ENCODE measurements at places on chromosomes 7 and 10.
A peak's percentile ranks its signal among the peaks of the same experiment; 100 is the strongest.

DNA sequence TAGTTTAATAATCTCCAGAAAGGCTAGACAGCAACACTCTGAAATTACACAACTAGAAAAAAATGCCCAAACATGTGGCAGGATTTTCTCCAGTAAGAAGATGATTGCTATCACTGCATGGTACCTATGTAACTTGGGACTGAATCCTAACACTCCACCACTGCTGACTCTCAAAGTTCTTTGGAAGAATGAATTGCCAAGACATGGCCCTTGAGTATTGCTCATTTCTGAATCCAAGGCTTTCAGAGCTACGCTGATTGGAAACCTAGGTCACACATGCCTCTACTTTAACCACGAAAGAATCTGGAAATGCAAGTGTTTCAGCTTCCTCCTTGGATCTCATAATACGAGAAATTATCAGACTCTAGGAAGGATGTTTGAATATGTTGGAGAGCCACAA lies 167.5 kb upstream of the CELF2 start:
- no peak for DNase-seq

DNA sequence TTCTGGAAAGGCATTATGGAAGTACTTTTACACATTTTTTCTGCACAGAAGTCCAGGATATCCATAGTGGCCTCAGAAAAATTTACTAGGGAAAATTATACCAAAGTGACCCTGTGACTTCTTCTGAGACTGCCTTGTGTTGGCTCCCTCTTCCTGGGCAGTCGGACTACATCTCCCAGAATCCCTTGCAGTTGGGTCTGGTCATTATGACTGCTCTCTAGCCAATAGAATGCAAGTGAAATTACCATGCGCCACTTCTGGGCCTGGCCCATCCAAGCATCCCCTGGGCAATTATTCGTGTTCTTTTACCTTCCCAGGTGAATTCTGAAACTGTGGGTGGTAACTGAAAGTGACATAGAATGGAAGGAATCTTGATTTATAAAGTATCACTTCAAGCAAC lies 430.9 kb downstream of the ACTR3B start:
- DNase-seq, result peak; percentile 1

GRCh38 chr10:5396556-5397300 lies 7.9 kb downstream of the TUBAL3 start:
- DNase-seq, result no peak

GRCh38 chr7:13457790-13458189 lies 531.7 kb downstream of the ETV1 start:
- DNase-seq, result no peak

DNA sequence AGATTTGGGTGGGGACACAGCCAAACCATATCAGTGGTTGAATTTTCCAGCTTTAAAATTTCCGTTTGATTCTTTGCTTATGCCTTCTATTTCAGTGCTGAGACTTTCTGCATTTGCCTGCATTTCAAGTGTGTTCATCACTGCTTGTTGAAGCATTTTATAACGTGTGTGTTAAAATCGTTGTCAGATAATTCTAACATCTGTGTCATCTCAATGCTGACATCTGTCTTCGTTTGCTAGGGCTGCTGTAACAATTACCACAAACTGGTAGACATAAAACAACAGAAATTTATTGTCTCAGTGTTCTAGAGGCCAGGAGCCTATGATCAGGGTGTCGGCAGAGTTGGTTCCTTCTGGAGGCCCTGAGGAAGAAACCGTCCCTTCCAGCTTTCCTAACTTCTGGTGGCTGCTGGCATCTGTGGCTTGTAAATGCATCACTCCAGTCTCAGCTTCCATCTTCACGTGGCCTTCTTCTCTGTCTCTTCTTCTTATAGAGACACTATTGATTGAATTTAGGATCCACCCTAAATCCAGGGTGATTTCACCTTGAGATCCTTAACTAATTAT lies 71.1 kb upstream of the SDK1 start:
- DNase-seq, result no peak

GRCh38 chr10:84665883-84666463 lies 337.6 kb downstream of the CCSER2 start:
- peak; percentile 58 for DNase-seq

DNA sequence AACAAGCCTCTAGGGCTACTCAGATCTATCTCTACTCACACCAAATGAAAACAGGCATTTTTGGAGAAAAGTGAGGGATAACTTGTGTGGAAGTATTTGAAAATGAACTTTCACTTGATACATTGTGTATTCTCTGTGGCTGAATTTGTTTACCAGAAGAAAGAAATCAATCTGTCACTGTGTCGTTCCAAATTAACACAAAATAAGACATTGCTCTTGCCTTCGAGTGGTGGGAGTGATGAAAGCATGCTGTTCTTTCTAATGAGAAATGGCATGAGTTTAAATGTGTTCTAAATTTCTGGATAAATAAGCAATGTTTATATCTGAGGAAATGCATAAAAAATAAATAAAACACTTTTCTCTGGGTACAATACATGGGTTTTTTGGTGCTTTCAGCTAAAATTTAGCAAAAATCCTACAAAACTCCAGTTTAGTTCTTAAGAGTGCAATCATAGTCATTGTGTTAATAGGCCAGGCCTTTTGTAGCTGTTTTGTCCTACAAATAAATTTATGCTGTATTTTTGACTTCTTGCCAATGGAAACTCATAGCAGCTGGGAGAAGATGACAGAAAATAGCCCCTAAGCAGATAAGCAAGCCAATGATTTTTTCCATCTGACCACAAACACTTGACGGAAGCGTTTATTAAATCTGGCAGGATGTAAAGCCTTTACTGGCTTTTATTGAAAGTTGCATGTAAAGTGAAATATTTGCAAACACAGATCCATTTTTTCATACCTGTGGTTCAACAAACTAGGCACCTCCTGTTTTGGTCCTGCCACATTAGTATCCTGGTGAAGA lies 1064.1 kb upstream of the GHITM start:
- no peak for DNase-seq

GRCh38 chr7:99309111-99309510 lies 16.6 kb upstream of the ARPC1A start:
- DNase-seq, result peak; percentile 75

DNA sequence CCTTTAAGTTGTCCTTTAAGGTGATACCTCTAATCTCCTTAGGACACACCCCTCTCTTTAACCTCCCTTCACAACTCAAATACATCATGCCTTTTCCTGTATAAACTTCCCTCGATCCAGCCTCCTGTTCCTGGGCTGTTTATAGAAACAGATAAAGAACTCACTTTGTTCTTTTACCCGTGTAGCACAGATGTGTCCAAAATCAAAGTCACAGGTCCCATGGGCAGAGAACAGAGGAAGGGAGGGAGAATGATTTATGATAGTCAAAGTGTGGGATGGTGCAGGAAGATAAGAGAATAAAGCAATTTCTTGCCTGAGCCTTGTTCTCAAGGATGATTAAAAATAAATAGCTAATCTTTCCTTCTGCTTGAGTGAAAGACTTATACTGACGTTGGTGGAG lies 50.3 kb upstream of the CABCOCO1 start:
- peak; percentile 63 for DNase-seq

DNA sequence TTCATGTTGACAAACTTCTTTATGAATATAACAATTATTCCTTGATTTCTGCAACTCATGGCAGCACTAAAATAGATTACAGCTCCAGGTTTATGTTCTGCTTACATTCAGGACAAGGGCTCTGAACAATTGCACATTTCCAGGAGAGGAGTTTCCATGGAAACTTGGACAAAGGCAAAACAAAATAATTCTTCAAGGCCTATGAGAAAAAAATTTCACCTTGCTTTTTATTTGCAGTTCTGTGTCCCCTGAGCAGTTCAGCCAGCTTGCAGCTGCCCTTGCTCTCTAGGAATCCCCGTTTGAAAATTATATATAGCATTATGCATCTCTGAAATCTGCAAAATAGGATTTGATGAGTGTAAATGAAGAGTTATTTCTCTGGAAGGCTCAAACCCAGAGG lies 71.7 kb downstream of the ARL4A start:
- no peak for DNase-seq

DNA sequence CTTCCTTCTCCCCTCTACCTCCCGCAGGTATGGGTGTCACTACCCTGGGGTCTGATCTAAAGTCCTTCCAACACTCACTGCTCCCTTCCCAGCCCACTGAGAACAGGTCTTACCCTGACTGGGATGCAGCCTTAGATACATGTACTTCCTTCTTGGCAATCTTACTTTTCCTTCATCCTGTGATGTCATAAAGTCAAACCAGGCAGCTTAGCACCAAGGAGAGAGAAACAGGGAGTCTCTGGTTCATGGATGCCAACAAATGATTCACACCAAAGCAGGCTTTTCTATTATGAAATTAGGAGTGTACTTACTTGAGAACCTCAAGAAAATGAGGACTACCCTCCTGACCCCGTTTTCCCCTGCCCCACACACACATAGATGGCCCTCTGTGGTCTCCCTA lies 111.0 kb upstream of the KMT2E start:
- no peak for DNase-seq

DNA sequence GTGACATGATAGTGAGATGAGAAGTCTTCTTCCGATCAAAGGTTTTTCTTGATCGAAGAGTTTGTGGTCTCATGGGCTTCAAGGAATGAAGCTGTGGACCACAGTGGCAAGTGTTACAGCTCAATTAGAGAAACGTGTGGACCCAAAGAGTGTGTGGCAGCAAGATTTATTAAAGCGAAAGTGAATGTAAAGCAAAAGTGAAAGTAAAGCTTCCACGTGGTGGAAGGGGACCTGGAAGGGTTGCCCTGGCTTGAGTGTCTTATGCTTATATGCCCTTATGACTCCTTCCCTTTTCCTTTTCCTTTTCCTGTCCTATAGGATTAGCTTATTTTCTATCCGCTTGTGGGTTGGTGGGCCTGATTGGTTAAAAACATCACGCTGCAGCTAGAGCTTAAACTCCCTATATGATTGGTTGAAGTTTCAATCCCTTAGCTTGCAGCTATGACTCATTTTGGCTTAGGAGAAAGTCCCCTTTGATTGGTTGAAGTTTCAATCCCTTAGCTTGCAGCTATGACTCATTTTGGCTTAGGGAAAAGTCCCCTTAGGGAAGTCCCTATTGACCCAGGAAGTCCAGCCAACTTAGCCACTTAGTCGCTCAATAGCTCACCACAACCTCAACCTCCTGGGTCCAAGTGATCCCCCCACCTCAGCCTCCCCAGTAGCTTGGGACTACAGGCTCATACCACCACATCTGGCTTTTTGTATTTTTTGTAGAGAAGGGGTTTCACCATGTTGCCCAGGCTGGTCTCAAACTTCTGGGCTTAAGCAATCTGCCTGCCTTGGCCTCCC lies 34.7 kb downstream of the MRPS24 start:
- peak; percentile 90 for DNase-seq

DNA sequence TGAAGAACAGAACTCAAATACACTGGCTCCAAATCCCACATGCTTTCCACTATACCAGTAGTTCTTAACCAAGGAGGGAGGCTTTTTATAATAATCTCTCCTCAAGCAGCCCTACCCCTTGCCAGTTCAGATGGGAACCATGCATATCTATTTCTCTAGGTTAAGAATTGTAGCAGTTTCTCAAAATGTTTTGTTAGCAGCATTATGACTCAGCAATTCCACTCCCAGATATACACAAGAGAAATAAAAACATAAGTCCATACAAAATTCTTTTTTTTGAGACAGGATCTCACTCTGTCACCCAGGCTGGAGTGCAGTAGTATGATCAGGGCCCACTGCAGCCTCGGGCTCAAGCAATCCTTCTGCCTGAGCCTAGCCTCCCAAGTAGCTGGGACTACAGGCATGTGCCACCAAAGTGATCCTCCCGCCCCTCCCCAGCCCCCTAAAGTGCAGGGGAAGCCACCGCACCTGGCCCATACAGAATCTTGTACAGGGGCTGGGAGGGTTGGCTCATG lies 18.1 kb downstream of the YWHAG start:
- peak; percentile 61 for DNase-seq

GRCh38 chr7:20624666-20625385 lies 9.4 kb downstream of the ABCB5 start:
- no peak for DNase-seq

DNA sequence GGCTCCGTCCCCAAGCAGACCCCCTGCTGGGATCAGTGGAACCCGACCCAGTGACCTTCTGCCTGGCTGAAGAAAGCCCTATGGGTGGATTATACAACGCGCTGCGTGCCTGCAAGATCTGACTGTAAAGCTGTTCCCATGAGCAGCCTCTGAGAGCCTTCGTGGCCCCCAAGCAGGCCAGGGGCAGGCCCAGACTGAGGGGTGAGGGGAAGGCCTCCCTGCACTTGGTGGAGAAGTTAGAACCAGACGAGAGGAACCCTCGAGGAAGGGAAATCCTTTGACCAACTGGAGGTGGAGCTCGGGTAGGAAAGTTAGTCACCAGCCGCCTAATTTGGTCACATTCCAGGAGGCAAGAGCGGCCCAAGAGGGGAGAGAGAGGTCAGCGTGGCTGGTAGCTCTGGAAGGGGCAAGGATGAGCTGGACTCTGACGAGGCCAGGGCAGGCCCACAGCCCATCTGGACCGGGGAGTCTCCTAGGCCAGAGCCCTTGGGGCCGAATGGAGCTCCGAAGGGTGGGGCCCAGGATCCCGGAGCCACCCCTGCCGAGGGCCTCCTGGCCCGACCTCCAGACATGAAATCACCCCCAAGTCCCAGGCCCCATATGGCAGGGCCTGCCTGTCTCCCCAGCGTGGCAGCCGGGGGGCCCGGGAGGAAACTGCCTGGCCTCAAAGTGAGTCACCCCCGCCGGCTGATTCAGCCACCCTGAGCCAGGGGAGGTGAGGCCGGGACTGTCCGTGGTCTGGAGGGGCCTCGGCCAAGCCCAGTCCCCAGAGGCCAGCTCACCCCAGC lies 23.3 kb upstream of the PDGFA start:
- no peak for DNase-seq

GRCh38 chr10:8227246-8227645 lies 172.8 kb downstream of the GATA3 start:
- DNase-seq, result no peak

DNA sequence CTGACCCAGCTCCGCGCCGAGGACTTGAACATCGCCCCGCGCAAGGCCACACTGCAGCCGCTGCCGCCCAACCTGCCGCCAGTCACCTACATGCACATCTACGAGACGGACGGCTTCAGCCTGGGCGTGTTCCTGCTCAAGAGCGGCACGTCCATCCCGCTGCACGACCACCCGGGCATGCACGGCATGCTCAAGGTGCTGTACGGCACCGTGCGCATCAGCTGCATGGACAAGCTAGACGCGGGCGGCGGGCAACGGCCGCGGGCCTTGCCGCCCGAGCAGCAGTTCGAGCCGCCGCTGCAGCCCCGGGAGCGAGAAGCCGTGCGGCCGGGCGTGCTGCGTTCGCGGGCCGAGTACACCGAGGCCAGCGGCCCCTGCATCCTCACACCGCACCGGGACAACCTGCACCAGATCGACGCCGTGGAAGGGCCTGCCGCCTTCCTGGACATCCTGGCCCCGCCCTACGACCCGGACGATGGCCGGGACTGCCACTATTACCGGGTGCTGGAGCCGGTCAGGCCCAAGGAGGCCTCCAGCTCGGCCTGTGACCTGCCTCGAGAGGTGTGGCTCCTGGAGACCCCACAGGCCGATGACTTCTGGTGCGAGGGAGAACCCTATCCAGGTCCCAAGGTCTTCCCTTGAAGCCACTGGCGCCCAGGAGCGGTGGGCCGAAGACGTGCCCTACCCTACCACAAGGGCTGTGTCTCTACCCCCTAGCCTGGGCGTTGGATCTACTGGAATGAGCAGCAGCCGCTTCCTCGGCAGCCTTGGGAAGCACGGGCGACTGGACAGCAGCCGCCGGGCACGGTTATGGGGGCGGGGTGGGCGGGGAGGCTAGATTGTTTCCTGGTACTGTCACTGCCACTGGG lies 945 bp downstream of the ADO start:
- peak; percentile 49 for DNase-seq
